Upper lobe of right lung (tissue), 1 donor: ENCODE measurements at places on chromosomes 2 and 18. TPM values are rescaled to one million over a fixed set of nuclear protein-coding genes. Genes with fewer than 3 reads are reported as not detected.

DNA sequence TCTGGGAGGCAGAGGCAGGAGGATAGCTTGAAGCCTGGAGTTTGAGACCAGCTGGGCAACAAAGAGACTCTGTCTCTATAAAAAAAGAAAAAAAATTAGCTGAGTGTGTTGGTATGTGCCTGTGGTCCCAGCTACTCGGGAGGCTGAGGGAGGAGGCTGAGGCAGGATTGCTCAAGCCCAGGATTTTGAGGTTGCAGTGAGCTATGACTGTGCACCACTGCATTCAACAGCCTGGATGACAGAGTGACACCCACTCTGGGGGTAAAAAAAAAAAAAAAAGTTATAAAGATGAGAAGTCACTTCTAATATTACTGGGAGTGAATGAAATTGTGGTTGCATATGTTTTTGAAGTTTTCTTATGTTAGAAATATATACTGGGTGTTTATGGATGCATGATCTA, 71.6 kb downstream of the C2orf74 start:
- no peak for DNase-seq
- no peaks in the 10 kb centered on the region for H3K27me3 ChIP-seq
- H3K36me3 ChIP-seq: peaks cover 61% of the 10 kb centered on the region

DNA sequence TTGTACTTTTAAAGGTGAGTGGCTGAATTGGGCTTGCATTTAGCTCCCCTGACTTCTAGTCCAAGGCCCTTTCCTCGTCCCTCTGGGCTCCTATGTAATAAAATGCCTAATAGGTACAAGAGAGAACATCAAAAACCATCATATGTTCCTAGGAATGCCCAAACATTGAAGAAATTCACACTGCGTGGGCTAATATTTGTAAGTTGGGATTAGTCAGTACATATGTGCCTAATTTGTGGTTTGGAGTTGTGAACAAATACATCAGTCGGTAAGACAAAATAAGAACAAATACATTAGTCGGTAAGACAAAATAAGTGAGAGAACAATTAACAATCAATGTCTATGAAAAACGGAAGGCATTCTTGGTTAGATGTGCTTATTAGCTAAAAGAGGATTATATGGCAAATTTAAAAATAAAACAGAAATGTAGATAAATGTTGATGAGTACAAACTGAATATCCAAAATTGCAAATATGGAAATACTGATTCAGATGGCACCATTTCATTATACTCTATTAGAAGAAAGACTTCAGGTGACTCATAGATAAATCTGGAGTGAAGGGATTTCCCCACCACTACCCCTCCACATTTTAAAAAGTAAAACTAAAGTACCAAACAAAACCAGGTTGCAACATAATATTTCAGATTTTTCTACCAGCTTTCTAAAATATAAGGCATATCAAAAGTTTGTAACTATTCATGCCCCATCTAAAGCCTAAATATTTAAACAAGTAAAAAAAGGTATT, 325.4 kb downstream of the ZEB2 start:
- no peak overlapping the region for H3K4me3 ChIP-seq
- no peak overlapping the region for H3K27ac ChIP-seq
- no peaks in the 10 kb centered on the region for H3K27me3 ChIP-seq
- no peak for DNase-seq

- no peaks in the 10 kb centered on the region for H3K36me3 ChIP-seq
- H3K4me1 ChIP-seq: no peaks in the 10 kb centered on the region
- peak; percentile 75 for DNase-seq
- peaks cover 14% of the 10 kb centered on the region for H3K27me3 ChIP-seq
Observed at GRCh38 chr18:26579941-26580618, 31.7 kb upstream of the KCTD1 start.

DNA sequence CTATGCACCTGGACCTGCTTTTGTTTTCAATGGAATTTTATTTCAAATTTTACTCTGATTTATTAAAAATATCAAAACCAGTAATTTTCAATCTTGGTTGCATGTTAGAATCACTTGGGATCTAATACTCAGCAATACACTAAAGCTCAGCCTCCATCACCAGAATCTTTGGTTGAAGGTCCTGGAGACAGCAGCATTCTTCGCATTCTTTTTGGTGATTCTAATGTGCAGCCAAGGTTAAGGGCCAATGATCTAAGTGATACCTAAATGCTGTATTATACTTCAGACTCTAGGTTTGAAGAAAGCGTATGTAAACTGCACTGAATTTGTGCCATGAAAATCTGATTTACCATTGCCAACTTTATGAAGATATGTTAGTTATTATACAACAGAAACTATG, 493.1 kb downstream of the XIRP2 start:
- no peaks in the 10 kb centered on the region for H3K27me3 ChIP-seq
- H3K4me3 ChIP-seq: no peak overlapping the region
- no peak for DNase-seq
- H3K36me3 ChIP-seq: no peaks in the 10 kb centered on the region

DNA sequence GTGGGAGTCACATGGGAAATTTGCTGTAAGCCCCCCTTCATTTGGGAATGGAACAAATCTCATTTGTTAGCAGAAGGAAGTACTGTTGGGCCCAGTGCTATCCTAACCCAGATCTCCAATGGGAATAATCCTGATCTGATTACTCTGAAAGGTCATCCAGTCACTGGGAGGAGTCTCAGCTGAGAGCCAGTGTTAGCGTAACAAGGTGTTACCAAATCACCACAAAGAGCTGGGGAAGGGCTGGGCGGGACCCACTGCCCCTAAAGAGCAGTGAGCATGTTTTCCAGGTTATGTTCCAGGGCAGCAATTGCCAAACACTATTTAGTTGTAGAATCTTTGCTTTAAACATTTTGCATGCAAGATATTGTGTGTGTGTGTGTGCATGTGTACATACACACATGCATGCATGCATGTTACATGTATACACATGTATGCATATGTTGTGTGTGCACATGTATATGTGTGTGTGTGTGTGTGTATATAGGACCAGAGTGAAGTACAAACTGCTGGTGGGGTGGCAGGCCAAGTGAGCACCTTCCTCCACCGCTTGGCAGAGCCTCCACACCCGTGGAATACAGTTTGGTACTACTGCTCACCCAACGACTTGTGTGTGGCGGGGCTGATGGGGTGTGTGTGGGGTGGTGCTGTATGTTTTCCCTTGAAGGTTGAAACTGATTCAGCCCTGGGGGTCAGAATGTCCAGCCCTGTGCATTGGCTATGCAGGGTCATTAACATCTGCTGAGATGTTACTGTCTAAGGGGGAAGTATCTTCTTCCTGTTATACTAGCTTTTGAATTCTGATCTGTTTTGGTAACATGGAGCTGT, 15.2 kb downstream of the INPP5D start:
- no peak overlapping the region for H3K4me3 ChIP-seq
- no peak for DNase-seq
- H3K27ac ChIP-seq: peak overlapping the region; percentile 45
- H3K4me1 ChIP-seq: peaks cover 40% of the 10 kb centered on the region
- H3K27me3 ChIP-seq: no peaks in the 10 kb centered on the region

Gene ACKR3
- total RNA-seq: 9.1 TPM

- no peak for DNase-seq
- H3K27ac ChIP-seq: no peak overlapping the region
- H3K36me3 ChIP-seq: no peaks in the 10 kb centered on the region
Observed at GRCh38 chr2:25576596-25576995, 96.8 kb downstream of the DTNB start.

DNA sequence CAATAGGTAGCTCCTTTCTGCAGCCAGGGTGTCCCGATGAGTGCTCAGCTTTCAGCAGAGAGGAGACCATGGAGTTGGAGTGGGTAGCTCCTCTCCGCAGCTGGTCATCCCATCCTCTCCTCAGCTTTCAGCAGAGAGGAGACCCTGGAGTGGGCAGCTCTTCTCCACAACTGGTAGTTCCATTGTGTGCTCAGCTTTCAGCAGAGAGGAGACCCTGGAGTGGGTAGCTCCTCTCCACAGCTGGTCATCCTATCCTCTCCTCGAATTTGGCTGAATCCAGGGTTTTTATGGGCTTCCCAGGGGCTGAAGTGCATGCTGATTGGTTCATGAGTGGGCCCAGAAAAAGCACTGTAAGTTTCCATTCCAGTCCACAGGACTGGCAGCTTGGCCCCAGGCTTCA, 75.2 kb downstream of the NCOA1 start:
- H3K36me3 ChIP-seq: no peaks in the 10 kb centered on the region
- no peak for DNase-seq
- no peaks in the 10 kb centered on the region for H3K27me3 ChIP-seq
- H3K27ac ChIP-seq: no peak overlapping the region
- no peak overlapping the region for H3K4me3 ChIP-seq
